ENCODE measurements at places on chromosomes 4 and X.

DNA sequence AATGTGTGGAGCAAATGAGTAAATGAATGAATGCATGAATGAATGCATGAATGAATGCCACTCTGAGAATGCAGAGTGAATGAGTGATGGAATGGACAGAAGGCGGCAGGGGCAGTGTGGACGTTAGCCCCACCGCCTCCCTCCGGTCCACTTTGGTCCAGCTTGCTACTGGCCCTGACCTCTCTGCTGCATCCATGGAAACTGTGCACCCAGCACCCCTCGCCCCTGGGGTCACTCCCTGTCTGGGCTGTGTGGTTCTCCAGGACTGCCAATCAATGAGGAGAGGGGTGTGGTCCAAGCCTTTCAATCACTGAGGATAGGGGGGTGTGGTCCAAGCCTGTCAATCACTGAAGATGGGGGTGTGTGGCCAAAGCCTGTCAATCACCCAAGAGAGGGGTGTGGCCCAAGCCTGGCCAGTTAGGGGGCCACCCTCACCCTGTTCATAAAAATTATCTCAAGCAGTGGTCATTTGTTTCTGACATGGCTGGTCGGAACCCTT lies 39.2 kb upstream of the ASMTL start:
- DNase-seq, result no peak

- no peak for DNase-seq
Measured at GRCh38 chr4:76554630-76555029, 119.6 kb downstream of the SHROOM3 start.

DNA sequence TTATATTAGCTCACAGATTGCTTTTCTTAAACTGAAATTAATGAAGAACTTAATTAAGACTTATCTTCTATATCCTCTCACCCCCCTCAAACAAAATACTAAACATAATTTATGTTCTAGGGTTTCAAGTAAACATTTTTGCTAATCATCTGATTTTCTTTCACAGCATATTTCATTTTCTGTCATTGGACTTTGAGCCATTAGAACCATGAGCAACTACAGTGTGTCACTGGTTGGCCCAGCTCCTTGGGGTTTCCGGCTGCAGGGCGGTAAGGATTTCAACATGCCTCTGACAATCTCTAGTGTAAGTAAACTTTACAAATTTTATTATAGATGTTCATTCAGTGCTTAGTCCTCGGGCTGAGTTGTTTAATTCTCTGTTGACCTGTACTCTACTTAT lies 3.3 kb downstream of the PDLIM5 start:
- DNase-seq, result no peak

- no peak for DNase-seq
Measured at GRCh38 chr4:149493492-149493891, 322.2 kb downstream of the IQCM start.

DNA sequence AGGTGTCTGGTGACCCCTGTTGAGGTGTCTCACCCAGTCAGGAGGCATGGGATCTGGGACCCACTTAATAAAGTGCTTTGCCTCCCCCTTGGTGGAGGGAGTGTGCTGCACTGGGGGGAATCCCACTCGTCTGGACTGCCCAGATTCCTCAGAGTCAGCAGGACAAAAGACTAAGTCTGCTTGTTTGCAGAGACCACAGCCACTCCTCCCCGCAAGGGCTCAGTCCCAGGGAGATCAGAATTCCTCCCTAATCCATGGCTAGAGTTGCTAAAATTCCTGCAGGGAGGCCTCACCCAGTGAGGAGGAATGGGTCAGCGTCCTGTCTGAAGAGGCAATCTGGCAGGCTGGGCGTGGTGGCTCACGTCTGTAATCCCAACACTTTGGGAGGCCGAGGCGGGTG lies 442.2 kb downstream of the PABPC4L start:
- no peak for DNase-seq

DNA sequence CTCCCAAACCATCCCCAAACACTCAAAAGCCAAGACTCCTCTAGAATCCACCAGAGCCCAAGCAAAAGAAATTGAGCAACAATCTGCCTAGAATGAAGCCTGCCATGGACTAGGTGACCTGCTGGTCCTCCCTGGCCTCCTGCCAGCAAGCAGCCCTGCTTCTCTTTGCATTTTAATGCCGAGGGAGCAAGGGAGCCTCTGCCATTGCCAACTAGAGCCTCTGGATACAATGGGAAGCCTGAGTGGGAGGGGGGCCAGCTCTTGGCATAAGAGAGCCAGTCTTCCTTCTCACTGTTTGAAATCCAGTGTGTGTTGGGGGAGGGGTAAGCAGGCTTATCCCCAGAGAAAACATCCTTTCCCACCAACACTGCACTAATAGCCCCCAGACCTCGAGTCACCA lies 1.5 kb upstream of the GDPD2 start:
- no peak for DNase-seq

- DNase-seq, result no peak
Measured at GRCh38 chr4:84126061-84126787, 372.9 kb downstream of the NKX6-1 start.

- no peak for DNase-seq
Measured at GRCh38 chrX:67604979-67605703, 61.3 kb downstream of the AR start.

- DNase-seq, result no peak
Measured at GRCh38 chrX:28693101-28693500, 105.9 kb downstream of the IL1RAPL1 start.

DNA sequence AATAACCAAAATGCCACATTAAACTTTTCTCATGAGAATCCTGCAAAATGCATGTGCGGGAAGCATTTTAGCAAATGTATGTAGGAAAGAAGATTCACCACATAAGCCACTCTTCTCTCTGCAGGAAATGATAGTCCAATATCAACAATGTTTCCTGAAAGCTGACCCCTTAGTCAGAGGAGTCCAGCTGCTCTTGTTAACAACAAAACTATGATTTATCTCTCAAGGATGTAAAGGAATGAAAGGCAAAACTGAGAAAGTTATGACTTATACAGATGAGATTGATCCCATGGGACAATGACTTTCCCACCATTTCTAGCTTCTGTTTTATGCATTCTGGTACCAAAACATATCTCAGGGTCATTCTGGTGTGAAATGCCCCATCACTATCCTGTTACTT lies 125.0 kb upstream of the EDNRA start:
- no peak for DNase-seq

- no peak for DNase-seq
Measured at GRCh38 chr4:107719207-107719921, 670 bp downstream of the PAPSS1 start.

DNA sequence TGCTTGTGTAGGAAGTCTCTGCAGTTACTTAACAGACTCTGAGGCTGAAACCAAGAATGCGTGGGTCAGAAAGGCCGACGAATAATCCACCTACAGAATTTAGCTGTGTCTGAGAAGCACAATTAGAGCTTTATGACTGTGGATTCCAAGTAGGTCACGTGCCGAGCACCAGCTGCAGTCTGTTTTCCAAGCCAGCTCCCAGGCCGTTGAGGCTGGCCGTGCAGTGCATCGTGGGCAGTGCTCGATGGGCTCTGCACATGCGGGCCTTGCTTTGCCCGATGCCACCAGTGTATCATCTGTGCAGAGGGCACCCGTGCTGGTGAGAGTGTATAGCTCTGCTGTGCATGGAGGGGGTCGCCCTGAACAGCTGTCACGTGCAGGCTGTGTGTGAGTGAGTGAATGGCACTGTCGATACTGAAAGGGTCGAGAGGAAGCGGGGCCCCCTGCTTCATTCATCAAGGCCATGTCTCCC lies 67.5 kb upstream of the CLDN34 start:
- peak; percentile 8 for DNase-seq

DNA sequence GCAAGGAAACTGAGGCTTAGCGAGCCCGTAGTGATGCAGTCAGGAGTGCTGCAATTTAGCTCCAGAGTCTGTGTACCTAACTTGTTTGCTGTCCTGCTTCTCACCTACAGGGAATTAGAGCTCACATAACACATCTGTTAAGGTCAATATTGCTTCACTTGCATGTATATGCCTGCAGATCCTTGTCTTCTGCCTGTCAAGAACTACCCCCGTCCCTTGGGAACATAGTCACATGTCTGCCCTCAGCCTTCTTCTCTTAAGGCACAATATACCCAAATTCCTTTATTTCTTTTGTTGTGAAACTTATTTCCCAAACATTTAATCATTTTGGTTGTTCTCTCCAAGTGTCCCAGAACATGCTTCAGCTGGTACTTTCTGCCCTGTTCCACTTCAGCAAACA lies 103.3 kb upstream of the LEF1 start:
- no peak for DNase-seq

- no peak for DNase-seq
Measured at GRCh38 chr4:137124278-137124932, 407.9 kb downstream of the PCDH18 start.

DNA sequence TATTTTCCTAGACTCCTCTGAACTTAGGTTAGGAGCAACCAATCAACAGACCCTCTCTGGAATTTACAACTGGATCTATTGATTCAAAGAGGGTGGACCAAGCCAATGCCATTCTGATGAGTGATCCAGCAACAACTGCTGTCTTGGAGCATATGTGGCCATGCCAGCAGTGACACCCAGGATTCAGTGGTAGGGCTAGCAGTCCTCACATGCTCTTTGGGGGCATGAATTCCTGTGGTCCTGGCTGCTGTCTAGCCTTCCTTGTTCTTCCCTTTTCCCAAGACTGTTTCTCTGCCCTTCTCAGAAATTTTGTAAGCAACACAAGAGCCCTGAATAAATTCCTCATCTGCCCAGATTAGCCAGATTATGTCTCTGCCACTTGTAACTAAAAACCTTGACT lies 61.5 kb upstream of the GATB start:
- no peak for DNase-seq

- no peak for DNase-seq
Measured at GRCh38 chr4:184359888-184360287, 114.5 kb downstream of the IRF2 start.

DNA sequence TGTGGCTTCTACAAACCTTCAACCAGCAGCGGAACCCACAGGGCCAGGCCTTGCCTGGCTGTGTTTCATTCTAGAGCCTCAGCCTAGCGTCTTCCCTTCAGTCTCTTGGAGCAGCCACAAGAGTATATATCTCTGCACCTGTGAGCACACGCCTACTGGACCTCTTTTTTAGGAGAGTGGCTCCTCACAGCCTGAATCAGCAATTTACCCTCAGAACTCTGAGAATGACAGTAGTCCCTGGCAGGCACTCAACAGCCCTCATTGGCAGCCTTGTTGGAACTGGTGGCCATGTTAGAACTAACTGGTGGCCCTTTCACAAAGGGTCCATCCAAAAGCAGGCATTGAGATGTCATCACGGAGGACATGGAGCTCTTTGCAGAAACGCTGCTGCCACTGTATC lies 138.9 kb downstream of the BCOR start:
- DNase-seq, result no peak

- no peak for DNase-seq
Measured at GRCh38 chr4:27016551-27016950, 155.9 kb downstream of the STIM2 start.

GRCh38 chrX:68431836-68432235 lies 1.5 kb downstream of the OPHN1 start:
- DNase-seq, result no peak

DNA sequence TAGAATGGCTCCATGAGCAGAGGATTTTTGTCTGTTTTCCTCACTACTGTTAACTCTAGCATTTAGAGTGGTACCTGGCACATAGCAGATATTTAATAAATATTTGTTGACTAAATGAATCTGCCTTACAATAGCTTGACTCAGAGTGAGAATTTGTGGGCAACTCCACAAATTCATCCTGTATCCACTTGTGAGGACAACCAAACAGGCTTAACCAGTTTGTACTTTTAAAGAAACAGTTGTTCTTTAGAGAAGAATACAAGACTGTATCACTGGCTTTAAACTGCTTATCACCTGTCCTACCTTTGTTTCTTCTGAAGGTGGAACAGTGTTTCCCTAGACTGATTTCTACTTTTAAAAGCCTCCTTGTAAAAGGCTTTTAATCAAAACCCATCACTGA lies 141.3 kb upstream of the SH3RF1 start:
- DNase-seq, result no peak

- no peak for DNase-seq
Measured at GRCh38 chr4:128345650-128346049, 58.0 kb upstream of the PGRMC2 start.

GRCh38 chr4:85928775-85929591 lies 430.9 kb downstream of the MAPK10 start:
- no peak for DNase-seq

DNA sequence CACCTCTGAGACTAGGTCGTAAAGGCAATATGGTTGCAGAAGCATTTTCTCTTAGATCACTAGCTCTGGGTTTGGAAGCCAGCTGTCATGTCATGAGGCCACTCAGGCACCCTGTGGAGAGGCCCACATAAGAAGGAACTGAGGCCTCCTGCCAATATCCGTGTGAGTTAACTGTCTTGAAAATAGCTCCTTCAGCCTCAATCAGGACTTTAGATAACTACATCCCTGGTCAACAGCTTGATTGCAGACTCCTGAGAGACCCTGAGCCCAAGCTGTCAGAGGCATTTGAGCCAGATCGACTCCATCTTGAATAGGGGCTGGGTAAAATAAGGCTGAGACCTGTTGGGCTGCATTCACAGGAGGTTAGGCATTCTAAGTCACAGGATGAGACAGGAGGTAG lies 15.1 kb upstream of the REPS2 start:
- no peak for DNase-seq

GRCh38 chr4:6676722-6677558 lies 16.7 kb upstream of the S100P start:
- DNase-seq, result no peak

- DNase-seq, result no peak
Measured at GRCh38 chr4:137471461-137471860, 60.8 kb downstream of the PCDH18 start.

GRCh38 chr4:156378033-156378665 lies 424.5 kb upstream of the CTSO start:
- no peak for DNase-seq

DNA sequence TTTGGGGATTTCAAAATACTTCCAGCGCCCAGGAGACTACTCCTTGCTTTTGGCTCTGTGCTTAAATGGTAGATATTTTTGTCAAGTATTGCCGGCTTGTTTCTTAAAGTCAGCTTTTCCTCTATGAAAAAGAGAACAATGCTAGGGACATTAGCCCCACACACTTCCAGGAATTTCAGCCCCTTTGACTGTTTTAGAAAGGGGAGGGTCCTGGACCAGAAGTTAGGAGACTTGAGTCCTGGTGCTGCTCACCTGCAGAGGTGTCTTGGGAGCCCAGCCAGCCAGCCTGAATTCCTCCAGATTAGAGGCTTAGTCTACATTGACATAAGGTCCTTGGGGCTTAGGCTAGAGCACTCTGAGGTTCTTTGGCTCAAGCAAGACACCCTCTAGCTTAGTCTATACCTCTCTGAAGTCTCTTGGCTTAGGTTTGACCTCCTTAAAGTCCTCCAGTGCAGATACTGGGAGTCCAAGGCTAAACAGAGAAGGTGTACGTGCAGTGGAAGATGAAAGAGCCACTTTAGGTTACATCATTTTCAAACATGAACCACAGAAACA lies 1.6 kb upstream of the SETD7 start:
- no peak for DNase-seq

DNA sequence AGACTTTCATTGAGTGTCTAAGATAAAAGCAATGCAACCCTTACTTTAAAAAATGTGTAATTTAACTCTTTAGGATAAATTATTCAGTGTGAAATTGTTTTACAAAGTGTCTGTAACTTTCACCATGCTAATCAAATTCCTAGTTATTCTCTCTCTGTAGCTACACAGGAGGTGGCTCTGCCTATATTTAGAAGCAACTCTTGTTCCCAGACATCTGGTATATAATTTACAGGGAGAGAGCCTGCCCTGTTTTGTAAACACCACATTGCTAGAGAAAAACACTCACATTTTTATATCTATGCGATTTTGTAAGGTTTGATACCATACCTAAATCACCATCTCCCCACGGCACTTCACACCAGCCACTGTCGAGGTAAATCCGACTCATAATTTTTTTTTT lies 35.5 kb upstream of the SPATA4 start:
- no peak for DNase-seq
